ENCODE measurements at places on chromosomes 7 and 10. TPM values are rescaled to one million over a fixed set of nuclear protein-coding genes. Genes with fewer than 3 reads are reported as not detected.

The SPACDR gene
- total RNA-seq = 0.59 TPM

DNA sequence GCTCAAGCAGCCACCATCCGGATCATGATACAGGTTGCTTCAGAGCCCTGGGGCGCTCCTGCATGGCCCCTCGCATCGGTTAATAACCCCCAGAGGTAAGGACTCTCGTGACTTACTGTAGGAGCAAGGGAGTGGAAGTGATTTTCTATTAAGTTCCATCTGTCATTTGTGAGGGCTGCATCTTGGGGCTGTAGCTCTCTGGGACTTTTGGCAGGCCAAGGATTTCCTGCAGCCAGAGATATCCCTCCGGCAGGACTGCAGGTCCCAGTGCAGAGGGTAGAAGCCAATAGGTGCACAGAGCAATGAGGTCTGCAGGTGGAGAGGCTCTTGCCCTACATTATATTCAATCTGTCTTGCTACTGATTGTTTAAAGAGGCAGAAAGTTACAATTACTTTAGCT, 356.8 kb upstream of the ADARB2 start:
- DNase-seq = no peak

The WNT8B gene
- not detected for total RNA-seq

The SVOPL gene
- total RNA-seq = under 0.01 TPM

GRCh38 chr10:125871338-125871737, 9.8 kb downstream of the DHX32 start:
- DNase-seq = no peak

The CYP17A1 gene
- not detected for total RNA-seq

- DNase-seq = no peak
These were observed 81.0 kb upstream of the ASAH2 start for GRCh38 chr10:50332108-50332842.

The VENTX gene
- not detected for total RNA-seq

- peak; percentile 4 for DNase-seq
These were observed 184.7 kb upstream of the PCDH15 start for GRCh38 chr10:54985732-54986131.

The IFIT3 gene
- 1.3 TPM for total RNA-seq

- peak; percentile 4 for DNase-seq
These were observed 33.0 kb downstream of the WIPF3 start for GRCh38 chr7:29839302-29839701.

GRCh38 chr10:77297393-77297739, 340.2 kb downstream of the KCNMA1 start:
- peak; percentile 48 for DNase-seq

The CARD11 gene
- 0.33 TPM for total RNA-seq

DNA sequence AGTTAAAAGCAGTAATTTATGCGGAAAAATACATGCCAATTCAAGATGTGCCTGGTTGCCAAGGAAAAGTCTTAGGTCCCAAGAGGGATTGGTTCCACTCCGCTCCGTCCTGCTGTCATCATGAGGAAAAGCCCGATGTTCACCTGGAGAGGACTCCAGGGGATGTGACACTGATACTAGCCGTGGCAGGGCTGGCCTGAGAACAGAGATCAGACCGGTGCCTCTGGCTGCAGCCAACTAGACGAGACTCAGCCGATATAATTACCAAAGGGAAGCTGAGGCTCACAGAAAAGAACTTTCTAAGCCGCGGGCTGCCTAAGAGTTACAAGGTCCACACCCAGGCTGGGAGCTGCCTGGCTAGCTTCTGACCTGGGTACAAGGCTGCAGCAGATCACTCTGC, 81.3 kb upstream of the UNC5B start:
- no peak for DNase-seq

The H2BK1 gene
- total RNA-seq = not detected

GRCh38 chr7:142813226-142813625, 41.6 kb upstream of the EPHB6 start:
- DNase-seq = no peak

DNA sequence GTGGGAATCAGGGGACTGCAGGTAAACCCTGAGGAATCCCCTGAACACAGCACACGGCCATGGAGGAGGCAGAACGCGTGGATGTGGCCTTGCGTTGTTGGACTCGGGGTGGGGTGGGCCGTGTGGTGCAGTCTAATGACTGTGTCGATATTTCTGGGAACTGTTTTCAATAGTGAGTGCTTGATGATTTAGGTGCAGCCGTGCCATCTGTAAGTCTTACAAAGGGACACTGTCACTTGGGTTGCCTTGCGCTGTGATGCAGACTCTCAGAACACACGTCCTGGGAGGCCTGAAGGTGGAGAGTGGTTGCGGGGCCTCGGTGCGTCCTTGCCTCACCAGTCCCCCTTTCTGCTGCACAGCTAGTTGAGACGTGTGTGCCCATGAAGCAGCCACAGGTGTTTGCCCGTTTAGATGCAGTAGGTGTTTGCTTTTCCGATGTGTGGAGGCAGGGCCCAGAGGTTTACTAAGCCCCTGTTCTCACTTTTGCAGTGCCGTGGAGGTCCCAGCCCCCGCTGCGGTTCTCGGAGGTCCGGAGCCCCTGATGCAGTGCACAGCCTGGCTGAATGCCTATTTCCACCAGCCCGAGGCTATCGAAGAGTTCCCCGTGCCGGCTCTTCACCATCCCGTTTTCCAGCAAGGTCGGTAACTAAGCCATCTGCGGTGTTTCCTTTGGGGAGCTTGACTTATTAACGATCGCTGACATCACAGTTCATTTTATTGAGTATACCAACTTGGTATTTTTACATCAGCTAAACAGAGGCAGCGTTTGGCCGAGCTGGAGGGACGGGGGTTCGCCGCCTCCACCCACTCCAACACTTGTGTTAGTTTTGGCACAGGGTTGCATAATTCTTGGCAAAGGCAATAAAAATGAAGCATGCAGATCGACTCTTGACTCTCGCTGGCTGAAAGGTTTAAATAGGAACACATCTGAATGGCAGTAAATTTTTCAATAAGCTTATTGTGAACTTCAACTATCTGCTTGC, 240.7 kb downstream of the MGMT start:
- DNase-seq = no peak

GRCh38 chr7:101234636-101235035, 3.0 kb downstream of the CLDN15 start:
- DNase-seq = no peak

The UPK3BL2 gene
- total RNA-seq = 18.8 TPM

GRCh38 chr10:129935867-129936152, 28.3 kb downstream of the EBF3 start:
- DNase-seq = no peak

The FKBP6 gene
- not detected for total RNA-seq

The ZNF680 gene
- total RNA-seq = 14.5 TPM

GRCh38 chr7:36758879-36759278, 34.6 kb upstream of the AOAH start:
- no peak for DNase-seq

- DNase-seq = no peak
These were observed 203.7 kb upstream of the PHYHIPL start for GRCh38 chr10:58972576-58973234.

- no peak for DNase-seq
These were observed 130.5 kb downstream of the KLF6 start for GRCh38 chr10:3654496-3654895.

- DNase-seq = no peak
These were observed 16.8 kb downstream of the AOAH start for GRCh38 chr7:36707465-36707864.

The SUN3 gene
- 0.45 TPM for total RNA-seq
